Chondrocyte (in vitro differentiated cells): ENCODE measurements at places on chromosomes 2 and 18. TPM values are rescaled to one million over a fixed set of nuclear protein-coding genes. Genes with fewer than 3 reads are reported as not detected.

Gene PSMA8
- total RNA-seq, result not detected in 3 replicates

Gene TBC1D8
- 6.2 to 8.2 TPM (median 7.3 TPM) in 3 replicates for total RNA-seq

Gene SPR
- 8.9 to 13.5 TPM (median 12.8 TPM) in 3 replicates for total RNA-seq

Gene ACMSD
- not detected in 3 replicates for total RNA-seq

DNA sequence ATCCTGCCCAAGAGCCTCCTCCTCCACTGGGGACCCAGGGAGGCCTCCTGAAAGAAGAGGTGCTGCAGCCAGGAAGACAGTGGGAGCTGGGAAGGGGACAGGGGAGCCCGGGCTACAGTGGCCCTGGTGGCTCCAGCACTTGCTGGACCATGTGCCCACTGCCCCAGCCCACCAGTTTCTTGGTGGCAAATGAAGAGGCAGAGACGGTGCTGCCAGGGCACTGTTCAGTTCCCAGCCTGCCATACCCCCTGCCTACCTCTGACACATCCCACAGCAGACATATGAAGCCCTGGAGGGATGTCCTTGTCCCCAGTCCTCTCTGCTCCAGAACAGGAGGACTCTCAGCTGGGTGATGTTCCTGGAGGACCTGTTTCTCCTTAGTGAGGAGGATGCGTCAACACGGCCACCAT, 3.7 kb downstream of the RAMP1 start:
- no peaks in the 10 kb centered on the region for H3K36me3 ChIP-seq
- H3K27ac ChIP-seq, result peak overlapping the region; percentile 97
- H3K4me1 ChIP-seq, result peaks cover 89% of the 10 kb centered on the region
- no peak for DNase-seq

DNA sequence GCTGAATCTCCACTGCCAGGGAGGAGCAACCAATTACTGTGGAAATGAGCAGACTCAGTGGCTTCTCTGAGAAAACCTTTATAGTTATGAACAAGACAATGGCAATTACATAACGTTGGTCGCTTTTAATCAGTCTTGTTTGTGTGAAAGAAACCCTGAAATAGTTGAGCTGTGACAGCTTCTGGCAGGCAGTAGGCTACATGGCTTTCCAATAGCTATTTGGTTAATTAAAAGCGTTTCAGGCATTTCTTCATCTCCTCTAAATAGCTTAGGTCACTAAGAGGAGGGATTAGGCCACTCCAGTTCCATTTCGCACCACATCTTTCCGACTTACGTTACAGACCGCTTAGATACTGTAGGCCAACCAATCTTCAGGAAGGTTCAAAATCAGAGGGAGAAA, 794.4 kb upstream of the ID2 start:
- DNase-seq, result no peak
- H3K4me1 ChIP-seq, result no peaks in the 10 kb centered on the region
- peaks cover 3% of the 10 kb centered on the region for H3K27me3 ChIP-seq

DNA sequence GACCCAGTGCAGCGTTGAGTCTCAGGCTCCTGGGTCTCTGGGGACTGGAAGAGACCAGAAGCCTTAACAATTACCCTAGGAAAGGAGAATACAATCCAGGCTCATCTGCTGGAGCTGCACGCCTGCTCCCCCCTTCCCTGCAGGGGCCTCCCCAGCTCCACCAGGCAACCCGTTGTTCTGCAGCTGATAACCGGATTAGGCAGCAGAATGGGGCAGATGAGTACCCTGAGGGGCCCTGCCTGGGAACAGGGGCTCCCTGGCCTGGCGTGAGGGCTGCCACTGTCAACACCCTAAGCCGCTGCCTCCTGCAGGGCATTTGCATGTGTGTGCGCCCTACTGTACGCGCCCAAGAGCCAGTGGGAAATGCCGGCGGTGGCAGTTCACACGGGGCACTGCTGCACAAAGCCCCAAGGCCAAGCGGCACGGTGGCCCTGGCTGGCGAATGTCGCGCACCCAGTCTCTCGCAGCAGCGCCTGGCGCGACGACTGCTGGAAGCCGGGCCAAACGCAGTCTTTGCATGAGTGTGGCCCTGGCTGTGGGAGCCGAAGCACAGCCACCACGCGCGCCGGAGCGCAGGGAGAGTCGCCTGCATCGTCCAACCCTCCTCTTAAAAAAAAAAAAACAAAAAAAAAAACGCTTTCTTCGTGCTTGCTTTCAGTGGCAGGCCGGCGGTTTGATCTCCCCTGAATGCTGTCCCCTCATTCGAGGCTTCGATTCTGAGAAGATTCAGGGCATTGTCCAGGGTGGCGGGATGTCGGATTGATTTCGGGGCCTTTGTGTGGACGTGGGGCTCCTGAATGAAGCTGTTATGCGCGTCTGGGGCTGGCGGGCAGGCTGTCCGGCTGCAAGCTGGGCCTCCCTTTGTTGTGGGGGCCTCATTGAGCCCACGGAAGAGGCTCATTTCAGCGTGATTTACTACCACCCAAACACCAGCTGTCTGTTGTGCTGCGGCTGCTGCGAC, 63.8 kb downstream of the SETBP1 start:
- DNase-seq, result no peak
- no peak overlapping the region for H3K4me3 ChIP-seq
- no peak overlapping the region for H3K27ac ChIP-seq
- H3K4me1 ChIP-seq, result peaks cover 33% of the 10 kb centered on the region

GRCh38 chr18:42925036-42925435, 190.4 kb downstream of the RIT2 start:
- no peaks in the 10 kb centered on the region for H3K36me3 ChIP-seq
- H3K4me1 ChIP-seq, result no peaks in the 10 kb centered on the region
- no peak for DNase-seq
- no peak overlapping the region for H3K27ac ChIP-seq
- no peak overlapping the region for H3K4me3 ChIP-seq
